Smooth muscle cell of the brain vasculature (primary cell): ENCODE measurements at places on chromosomes 2 and 18.

DNA sequence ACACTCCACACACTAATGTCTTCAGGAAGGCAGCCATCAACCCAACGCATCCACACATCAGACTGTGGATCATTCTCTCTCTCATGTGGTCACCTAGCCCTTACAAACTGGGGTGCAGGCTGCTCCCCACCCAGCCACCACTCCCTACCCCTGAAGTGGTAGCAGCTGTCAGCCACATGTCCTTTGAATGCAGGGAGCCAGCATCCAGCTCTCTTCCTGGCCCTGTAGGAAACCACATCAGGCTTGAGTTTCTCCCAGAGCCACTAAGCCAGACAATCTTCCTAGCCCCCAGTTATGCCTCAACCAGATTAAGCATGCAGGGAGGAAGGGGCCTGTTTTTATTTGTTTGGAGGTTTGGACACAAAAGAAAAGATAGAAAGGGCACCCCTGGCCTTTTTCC lies 52.8 kb upstream of the SPP2 start:
- DNase-seq = no peak

DNA sequence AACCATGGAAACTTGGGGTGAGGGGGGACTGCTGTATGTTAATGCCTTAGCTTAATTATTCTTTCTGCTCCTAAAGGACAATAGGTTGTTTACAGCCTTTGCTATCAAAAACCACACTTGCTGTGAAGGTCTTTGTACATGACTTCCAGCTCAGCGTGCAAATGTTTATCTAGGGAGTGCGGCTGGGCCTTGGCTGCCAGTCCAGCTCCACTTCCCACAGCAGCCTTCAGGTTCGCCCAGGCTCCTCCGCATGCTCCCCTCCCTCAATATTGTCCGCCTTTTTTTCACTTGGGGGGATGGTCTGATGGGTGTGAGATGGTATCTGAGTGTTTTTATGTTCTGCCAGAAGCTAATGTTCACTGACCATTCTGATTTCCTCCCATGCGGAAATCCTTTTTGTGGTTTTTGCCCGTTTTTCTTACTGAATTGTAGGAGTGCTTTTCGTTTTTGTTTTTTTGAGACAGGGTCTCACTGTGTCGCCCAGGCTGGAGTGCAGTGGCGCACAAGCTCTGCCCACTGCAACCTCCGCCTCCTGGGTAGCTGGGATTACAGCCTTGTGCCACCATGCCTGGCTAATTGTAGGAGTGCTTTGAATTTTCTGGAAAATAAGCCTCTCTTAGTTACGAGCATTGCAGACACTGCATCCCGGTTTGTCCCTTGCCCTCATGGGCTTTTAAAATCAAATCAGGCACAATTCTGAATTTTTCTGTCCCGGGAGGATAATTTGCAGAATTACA lies 28.8 kb downstream of the SH3BP4 start:
- no peak for DNase-seq

DNA sequence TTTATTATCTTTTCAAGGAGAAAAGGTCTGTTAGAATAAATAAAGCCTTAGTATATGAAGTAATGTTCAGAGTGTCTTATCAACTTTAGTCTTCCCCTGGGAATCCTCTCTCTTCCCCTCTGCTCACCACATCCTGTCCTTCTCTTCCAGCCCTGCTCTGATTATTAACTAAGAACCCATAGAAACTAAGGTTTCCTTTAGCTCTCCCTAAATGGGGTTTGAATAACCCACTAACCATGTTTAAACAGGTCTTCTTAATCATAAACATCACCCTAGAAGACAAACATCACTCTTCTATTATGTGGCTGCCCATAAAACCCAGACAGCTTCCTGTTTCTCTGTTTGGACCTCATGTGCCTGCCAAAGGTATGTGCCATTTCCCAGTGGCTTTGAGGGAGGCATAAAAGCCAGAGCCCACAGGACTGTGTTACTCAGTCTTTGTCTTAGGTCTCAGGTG lies 50.1 kb downstream of the SLC14A1 start:
- no peak for DNase-seq

- no peak for DNase-seq
Measured at GRCh38 chr2:190927301-190927700, 46.7 kb downstream of the GLS start.

- DNase-seq = no peak
Measured at GRCh38 chr2:124482551-124482950, 457.5 kb downstream of the CNTNAP5 start.

GRCh38 chr18:22900558-22901238 lies 32.4 kb upstream of the RBBP8 start:
- no peak for DNase-seq

DNA sequence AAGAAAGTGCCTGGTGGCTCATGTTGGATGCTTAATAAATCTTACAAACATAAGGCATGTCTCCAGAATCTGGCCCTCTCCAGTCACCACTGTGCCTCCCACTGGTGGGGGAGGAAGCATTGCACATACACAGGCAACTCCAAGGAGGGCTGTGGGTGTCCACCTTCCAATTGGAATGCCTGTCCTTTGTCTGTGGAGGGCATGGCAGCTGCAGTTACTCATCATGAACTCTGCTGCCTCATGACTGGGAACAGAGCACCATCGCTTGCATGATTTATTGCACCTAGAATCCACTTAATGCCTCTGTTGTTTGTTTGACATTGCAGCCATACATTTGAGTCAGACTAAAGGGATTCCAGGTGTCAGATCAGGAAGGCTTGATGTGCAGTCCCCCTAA lies 278.9 kb downstream of the PRKCE start:
- DNase-seq = no peak

DNA sequence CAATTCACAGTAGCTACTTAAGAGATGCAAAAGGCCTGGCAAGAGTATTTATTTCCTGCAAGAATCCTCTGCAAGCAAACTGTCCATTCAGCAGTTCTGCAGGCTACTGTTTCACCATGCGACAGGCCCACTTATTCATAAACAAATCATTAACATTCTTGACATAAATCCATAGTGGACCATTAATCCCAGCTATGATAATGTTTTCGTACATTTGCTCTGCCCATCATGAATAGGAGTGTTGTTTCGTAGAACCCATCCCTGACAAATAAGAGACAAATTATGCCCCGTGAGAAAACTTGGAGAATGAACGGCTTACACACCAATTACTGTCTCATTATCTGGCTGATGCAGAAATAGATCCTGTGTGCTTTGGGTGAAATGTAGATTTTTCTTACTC lies 65.4 kb downstream of the PID1 start:
- no peak for DNase-seq

DNA sequence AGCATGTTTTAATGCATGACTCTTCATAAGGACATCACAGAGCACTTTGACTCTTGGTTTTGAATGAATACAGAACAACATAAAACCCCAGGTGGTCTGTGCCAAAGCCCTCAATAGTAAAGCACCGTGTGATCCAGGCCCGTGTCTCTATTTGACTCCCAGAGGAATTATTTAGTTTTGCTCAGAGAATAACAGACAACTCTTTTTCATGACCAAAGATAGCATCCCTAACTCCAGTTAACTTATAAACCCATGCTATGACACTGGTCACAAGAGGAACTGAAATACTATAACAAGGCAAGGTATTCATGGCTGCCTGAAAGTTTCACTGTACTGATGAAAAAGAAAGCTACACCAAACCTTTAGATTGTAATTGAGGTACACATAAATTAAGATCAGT lies 128.4 kb downstream of the IKZF2 start:
- DNase-seq = no peak

- DNase-seq = no peak
Measured at GRCh38 chr2:89833116-89833779, 1141.8 kb downstream of the RPIA start.

DNA sequence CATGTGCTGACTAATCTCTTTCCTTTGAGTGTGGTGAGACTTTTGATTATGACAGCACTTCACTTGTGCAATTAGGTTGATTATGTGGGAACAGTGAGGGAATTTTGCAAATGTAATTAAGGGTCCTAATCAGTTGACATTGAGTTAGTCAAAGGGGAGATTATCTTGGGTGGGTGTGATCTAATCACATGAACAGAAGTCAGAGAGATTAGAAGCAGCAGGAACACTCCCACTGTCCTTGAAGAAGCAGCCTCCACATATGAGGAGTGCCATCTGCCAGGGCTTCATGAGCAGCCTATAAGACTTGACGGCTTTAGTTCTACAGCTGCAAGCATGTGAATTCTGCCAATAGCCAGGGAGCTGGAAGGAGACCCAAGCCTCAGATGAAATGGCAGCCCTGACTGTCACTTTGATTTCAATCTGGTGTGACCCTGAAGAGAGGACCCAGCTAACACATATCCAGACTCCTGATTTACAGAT lies 89.4 kb upstream of the APCDD1 start:
- DNase-seq = no peak

DNA sequence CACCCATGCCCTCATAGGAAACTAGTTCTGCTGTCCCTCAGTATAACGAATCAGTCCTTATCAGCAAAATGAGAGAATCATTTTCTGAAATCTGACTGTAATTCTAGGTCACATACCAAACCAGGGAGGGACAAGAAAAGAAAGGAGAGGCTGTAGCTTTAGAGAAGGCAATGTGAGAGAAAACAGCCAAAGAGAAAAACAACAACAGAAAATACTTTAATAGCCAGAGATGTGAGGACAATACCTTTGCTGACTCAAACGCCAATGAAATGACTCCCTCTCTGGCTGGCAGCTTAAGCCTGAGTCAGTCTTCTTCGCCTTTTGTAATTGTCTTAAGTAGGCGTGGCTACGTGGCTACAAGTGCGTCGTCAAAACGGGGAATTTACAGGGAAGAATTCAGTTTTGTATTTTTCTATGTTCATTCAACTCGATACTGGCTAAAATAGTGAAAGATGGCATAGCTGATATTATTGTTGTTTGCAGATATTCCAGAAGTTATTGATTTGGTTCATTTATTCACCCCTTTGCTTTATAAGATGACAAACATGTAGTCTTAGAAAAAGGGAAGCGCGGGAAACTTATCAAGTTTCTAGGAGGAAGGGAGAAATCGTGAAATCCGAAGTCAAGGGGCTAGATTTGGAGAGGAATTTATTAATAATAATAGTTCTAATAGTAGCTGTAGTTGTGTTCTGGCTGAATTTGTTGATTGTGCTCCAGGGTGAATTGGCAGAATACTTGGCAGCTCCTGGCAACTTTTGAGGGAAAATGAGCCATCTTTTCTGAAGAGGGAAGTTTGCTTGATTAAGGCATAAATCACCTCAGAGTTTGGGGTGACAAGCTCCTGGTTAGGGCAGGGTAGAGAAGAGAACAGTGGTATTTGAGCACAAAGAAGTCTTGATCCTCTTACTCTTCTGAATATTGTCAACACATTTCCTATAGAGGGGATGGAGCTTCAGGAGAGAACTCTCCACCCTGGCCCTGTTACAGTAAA lies at the start of gene IL1A:
Gene IL1A (minus strand): TSS at position 295 of the 991 bp plus-strand sequence. CDS start 723 bp downstream, outside the sequence.
- DNase-seq = no peak

GRCh38 chr2:1676913-1677820 lies 67.1 kb downstream of the PXDN start:
- no peak for DNase-seq

DNA sequence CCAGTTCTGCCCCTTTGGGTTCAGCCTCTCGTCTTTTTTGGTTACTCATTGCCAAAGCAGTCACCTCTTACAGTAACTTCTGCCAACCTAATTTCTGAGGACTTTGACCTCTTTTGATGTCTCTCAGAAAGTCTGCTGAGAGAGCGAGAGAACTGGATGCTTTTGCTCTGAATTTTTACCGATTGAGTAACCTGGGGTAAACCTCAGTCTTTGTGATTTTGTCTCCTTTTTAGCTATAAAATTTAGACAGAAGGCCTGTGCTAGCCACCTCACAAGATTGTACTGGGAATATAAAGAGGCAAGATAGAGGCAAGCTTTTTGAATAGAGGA lies 34.8 kb upstream of the IL1R1 start:
- DNase-seq = no peak

DNA sequence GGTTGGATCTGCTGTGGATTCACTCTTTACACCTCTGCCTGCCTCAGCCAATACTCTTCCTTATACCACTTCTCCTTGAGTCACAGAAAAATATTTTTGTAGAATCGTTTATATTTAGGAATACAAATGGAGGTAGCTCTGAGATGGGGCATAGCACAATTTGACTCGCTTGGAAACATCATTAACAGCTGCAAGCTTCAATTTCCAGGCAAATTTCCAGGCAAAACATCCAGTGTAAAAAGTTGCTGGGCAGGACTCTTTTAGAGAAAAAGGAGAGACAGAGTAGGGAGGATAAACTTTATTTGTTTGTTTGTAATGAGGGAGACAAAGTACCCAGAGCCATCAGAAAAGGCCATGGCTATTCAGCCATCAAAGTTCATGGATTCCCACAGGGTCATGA lies 74.4 kb upstream of the SOX11 start:
- no peak for DNase-seq

DNA sequence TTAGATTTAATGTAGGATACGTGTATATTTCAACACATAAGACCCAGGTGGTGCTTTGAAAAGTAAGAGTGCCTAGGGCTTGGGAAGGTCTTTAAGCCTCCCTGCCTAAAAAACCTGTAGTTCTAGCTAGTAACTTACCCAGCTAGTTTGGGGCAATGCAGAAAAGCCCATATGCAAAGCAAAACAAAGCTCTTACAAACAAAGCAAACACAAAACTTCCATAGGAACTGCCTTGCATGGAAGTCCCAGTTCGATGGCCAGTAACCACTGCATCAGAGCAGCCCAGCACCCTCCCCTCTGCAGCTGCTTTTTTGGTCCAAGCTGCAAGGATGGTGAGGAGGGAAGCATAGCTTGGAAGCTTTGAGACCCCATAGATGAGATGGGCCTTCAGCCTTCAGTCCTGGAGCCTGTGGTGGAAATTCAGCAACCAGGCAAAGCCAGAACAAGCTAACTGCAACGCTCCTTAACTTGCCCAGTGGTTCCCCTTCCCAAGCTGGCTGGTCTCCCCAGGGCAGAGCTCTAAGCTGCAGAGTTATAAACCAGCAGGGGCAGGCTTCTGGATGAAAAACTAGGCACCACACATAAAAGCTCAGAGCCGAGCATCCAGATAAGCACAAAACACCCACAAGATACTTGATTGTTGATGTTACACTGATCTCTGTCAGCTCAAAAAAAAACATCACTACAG lies 16.2 kb downstream of the C2orf76 start:
- DNase-seq = no peak

- DNase-seq = no peak
Measured at GRCh38 chr2:139645617-139646016, 865.4 kb upstream of the NXPH2 start.

- DNase-seq = no peak
Measured at GRCh38 chr2:77604953-77605929, 83.1 kb upstream of the LRRTM4 start.

- DNase-seq = no peak
Measured at GRCh38 chr2:95042472-95043271, 17.2 kb downstream of the MAL start.

- DNase-seq = no peak
Measured at GRCh38 chr2:155846259-155846658, 486.3 kb downstream of the NR4A2 start.

GRCh38 chr2:85540133-85540648 lies 1.2 kb downstream of the MAT2A start:
- DNase-seq = no peak

- DNase-seq = no peak
Measured at GRCh38 chr18:25066516-25066915, 285.4 kb downstream of the ZNF521 start.

DNA sequence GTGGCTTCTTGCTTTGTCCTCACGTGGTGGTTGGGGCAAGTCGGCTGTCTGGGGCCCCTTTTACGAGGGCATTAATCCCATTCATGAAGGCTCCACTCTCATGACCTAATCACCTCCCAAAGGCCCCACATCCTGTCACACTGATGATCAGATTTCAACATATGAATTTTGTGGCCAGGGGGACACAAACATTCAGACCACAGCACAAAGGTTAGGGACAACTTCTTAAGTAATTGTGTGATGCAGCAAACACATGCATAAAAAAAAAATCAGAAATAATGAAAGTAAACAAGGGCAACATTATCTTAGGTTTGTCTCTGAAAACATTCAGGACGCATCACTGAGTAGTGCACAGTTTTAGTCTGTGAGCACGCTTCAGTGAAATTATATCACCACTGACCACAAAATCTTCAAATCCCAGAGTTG lies 54.2 kb upstream of the FRZB start:
- DNase-seq = no peak
